WTC11 (cell line): ENCODE measurements at places on chromosomes 2 and 18.

DNA sequence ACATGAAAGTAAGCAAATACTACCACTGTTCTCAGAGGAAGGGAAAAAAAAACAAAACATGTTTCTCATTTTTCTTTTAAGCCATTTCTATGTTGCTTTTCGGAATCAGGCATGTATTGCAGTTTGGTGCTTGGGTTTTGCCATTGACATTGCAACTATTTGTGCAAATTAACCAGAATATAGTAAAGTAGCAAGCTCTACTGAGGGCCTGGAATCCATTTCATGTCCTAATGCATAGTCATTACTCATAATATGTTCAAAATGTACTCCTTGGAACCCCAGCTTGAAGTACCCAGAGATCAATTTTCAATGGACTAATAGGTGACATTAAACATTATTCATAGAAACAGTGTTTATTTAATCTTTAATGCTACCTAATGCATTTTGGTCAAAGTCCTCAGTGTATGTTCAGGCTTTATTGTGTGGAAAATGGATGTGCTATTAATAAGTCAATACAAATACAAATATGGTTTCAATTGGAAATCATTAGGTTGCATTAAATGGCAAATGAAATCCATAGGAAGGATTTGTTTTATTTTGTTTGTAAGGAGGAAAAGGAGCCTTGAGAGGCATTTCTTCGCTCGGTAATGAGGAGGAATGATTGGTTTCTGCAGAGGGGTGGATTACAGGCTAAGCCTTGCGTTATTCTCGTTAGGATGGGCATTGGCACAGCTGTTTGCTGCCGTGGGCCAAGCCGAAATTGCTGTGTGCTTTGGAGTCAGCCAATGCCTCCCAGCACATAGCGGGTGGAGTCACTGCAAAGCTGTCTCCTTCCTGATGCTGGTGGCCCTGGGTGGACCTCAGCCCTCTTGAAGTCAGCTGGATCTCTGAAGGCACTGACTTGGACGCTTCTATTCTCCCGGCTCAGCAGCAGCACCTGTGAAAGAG is 56.4 kb downstream of the MYCN start:
- DNase-seq: no peak

DNA sequence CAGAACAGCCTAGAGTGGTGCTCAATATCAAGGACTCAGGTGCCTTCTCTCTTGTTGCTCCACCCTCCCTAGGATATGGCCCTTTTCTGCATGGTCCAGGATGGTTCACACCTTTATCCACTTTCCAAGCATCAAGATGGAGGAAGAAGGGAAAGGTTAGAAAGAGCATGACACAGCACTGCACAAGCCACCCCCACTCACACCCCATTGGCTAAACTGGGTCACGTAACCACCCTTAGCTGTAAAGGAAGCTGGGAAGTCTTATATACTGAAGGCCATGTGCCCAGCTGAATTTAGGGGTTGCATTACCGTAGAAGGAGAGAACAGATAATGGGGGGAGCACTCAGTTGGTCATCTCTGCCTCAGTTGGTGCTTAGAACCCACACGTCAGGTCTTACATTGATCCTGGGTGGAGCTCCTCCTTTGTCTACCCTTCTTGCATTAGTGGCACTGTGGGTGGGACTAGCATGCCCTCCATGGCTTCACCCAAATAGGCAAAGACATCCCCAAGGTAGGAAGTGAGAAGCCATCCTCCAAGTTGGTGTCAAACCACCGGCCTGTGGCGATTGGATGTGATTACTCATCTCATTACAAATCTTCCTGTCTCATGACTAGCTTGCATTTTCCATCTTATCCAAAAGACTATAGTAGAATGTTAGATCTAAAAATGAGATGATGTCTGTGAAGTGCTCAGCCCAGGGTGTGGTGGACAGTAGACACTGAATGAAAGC is 248.5 kb downstream of the HAUS1 start:
- no peak for DNase-seq

GRCh38 chr2:122669627-122670026 is 914.2 kb downstream of the TSN start:
- DNase-seq: no peak

GRCh38 chr2:17146358-17146757 is 371.9 kb downstream of the RAD51AP2 start:
- no peak for DNase-seq

DNA sequence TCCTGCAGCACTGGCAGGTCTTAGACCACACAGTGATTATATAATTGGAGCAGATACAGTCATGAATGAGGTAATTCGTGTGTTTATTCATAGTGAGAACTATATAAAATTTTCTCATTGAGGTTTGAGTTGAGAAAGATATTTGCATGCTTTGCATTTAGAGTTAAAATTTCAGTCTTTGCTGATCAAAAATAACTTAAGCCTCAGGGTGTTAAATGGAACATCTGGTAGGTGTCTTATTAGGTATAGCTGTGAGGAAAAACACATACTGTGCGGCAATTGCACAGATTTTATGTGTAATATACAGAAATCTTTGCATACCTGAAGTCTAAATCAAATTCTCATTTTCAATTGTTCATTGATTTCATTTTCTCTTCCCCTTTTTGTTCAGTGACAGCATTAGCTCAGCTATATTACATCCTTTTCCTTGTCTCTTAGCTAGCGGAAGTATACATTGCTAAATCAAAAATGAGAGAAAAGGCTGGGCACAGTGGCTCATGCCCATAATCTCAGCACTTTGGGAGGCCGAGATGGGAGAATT is 21.2 kb downstream of the GORASP2 start:
- no peak for DNase-seq

GRCh38 chr18:63105636-63106316 is 213.8 kb downstream of the BCL2 start:
- no peak for DNase-seq

- no peak for DNase-seq
These were observed 92.2 kb downstream of the STPG4 start for GRCh38 chr2:47062681-47063537.

GRCh38 chr2:34831096-34831495 is 1232.0 kb upstream of the FAM98A start:
- DNase-seq: no peak

- DNase-seq: no peak
These were observed 204.4 kb upstream of the RASGRP3 start for GRCh38 chr2:33272001-33272400.

DNA sequence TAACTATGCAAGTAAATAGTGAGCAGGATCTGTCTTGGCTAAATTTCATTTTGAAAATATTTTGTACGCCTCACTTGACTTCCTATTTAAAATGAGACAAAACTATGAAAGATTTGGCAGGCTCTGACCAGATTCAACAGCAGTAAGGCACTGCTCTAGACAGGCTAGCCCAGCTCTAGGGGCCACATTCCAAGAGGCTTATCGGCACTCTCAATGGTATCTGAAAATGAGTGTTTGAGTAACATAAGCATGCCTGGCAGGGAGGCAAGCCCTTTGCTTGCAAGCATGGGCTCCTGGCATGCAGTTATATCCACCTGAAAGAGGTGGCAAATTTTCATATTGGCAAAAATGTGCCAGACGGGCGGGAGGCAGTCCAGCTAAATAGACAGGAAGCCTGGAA is 10.5 kb downstream of the CAPN13 start:
- no peak for DNase-seq

DNA sequence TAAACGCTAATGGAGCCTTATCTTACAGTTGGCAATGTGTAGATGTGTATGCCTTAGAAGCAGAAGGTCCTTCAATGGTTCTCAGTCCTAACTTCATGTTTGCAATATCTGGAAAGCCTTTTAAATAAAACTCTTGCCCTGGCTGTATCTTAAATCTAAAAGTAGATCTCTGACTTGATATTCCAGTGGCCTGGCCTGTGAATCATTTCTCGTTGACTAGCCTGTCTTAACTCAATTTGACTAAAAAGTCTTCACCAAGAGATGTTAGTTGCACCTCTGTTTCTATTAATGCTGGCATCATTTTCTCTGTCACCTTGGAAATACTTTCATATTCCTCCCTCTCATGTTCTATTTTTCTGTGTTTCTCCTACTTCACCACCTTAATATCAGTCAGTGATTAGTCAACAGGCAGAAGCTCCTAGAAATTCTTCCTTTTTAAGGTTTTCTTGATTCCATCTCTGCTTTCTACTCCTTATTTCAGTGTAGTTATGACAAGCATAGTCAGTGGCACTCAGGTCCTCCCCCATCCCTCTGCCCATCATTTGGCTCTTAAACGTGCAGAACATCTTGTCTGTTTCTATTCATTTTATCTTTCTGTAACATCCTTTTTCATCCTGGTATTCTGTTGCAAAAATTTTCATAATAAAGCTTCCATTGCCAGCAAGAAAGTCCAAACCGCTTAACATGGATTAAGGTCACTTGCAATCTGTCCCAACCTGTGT is 4.3 kb downstream of the ITGAV start:
- no peak for DNase-seq

DNA sequence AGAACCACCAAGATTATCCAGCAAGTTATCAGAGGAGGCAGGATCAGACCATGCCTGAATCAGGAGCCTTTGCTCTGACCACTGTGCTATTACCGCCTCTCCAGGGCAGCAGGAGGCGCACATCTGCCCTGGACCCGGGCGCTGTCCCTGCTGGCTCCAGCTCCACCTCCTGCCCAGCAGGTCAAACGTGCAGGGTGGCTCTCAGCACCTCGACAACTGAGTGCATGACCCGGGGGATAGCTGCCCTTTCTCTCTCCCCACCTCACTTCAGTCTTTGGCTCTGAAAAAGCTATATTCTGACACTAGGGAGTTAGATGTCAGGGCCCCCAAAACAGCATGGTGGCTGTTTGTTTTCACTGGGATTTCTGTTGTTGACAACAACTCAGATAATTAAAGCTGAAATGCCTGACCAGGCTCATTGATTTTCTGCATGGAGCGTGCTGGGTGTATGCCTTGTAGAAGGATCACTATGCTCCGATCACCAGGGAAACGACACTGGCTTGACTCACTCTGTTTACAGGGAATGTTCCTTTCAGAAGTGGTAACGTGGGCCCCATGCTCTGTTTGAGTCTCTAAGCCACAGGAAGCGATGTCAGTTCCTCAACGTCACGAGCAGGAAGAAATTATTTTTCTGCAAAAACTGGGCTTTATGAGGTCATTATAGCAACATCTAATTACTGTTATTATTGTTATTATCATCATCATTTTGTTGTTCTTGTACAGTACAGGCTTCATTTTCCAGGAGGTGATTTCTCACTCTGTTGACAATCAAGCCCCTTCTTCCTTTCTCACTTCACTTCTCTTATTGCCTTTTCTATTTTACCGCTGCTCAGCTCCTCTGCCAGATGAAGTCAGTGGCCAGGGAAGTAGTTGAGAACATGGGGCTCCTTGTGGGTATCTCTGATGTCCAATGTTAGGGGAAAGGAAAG is 125.6 kb downstream of the PLB1 start:
- DNase-seq: peak; percentile 45

DNA sequence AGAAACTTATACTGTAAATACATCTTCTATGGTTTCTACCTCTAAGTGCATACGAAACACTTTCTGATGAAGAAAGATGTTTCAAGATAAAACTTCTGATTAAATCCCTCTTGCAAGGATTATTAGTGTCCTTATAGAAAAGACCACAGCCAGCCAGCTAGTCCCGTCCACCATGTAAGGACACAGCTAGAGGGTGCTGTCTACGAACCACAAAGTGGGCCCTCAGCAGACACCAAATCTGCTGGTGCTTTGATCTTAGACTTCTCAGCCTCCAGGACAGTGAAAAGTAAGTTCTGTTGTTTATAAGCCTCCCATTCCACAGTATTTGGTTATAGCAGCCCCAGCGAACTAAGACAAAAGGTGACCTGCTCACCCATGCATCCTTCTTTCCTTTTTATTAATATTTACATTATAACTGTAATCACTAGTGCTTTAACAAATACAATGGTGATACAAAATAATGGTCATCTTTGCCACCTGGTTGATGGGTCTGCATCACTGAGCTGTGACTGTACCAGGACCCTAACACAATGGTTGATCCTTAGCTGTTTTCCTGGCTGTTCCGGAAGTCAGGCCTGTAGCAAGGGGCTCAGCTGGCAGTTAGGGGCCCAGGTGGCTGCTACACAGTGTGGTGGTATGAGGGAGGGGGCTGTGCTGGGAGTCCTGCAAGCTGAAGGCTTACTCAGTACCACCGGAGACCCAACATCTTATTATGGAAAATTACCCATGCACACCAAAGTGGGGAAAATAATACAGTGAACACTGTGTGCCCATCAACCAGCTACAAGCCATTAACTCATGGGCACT is 108.5 kb upstream of the SMAD7 start:
- DNase-seq: no peak

DNA sequence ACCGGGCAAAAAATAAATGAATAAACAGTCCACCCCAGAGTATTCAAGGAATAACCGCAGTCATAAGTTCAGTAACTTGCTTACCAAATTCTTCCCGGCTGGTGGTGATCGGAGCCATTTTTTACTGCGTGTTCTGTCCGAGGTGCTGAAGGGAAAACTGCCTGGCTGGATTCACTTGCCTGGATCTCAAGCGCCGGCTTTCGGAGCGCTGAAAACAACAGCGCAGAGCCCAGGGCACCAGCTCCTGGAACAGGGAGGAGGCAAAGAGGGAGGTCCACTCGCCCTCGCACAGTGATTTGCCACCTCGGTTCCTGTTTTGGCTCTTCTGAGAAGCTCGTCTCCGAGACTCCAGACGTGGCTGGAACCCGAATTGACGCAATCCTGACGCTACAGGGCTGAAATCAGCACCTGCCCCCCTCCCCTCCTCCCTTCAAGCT is at the start of gene SYT4:
Gene SYT4 (minus strand): TSS at position 327 of the 437 bp plus-strand sequence. CDS start 209 bp downstream, at position 118.
- DNase-seq: peak; percentile 81

DNA sequence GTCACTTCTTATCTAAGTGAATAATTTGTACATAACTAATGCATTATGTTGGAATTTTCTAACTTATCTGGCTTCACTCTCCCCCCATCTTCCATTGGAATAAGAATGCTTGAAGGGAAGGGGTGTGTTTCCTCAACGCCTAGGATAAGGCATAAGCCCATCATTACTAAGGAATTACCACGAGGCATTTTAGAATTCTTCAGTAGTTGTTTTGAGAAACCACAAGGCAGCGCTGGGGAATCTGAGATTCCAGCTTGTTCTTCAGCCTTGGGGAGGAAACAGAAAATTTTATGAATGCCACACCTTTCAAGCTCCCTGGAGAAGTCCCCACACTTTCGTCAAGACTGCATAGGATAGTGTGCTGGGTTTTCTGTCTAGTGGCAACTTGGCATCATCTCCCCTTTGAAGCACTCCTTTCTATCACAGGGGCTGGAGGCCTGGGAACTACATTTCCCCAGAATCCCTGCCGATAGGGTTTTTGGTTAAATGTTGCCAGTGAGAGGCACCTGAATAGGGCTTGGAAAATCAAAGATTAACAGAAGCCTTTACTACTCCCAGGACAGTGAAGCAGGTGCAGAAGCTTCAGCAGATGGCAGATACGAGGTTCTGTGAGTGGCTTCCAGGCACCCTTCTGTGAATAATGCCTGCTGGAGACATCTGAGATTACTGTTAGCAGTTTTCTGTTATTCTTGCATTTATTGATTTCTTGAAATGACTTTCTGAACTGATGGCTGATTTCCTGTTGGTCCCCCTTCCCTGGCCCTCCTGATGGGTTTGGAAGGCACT is 192.7 kb upstream of the REV1 start:
- no peak for DNase-seq

DNA sequence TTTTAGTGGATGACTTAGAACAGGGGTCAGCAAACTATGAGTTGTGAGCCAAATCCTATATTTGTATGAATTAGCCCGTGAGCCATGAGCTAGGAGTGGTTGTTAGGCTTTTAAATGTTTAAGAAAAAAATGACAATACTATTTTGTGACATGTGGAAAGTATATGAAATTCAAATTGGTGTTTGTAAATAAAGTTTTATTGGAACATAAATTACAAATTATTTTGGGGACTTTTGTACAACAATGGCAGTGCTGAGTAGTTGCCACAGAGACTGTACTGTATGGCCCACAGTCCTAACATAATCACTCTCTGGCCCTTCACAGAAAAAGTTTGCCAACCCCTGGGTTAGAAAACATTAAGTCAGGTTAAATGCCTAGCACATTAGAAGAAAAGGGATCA is 26.1 kb downstream of the ADNP2 start:
- DNase-seq: no peak
